ENCODE measurements at places on chromosomes 6 and 20. TPM values are rescaled to one million over a fixed set of nuclear protein-coding genes. Genes with fewer than 3 reads are reported as not detected.

Gene PM20D2
- total RNA-seq: 13.8 TPM

Gene ADGRG6
- total RNA-seq: 17.6 TPM

DNA sequence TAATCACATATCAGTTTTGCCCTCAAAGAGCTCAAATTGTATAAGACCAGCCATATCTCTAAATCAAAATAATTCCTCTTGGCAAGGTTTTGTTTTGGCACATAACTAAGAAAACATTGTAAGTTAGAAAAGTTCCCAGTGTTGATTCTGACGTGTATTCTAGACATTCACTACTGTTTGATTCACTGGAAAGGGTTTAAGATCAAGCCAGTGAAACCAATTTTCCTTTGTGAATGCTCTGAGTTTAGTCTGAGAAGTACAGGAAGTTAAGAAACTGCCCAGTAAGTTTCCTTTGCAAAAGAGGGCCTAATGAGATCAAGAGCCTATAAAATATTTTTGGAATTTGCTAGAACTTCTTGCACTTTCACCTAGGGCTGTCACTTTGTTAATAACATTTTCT is 143.0 kb downstream of the FNDC1 start:
- no peak for DNase-seq

GRCh38 chr6:83974409-83975050 is 59.0 kb upstream of the MRAP2 start:
- no peak for DNase-seq

- no peak for DNase-seq
Measured at GRCh38 chr20:1569415-1569881, 11.9 kb upstream of the SIRPD start.

DNA sequence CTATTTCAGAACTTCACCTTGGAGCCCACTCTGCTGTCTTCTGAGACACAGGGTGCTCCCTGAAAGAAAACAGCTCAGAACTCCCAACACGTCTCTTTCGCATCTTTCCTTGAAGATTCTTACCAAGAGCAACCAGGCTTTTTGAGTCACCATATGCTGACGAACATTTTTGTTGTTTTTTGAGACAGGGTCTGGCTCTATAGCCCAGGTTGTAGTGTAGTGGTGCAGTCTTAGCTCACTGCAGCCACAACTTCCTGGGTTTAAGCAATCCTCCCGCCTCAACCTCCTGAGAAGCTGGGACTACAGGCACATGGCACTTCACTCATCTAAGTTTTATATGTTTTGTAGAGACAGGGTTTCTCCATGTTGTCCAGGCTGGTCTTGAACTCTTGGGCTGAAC is 68.5 kb downstream of the TRMT11 start:
- no peak for DNase-seq

DNA sequence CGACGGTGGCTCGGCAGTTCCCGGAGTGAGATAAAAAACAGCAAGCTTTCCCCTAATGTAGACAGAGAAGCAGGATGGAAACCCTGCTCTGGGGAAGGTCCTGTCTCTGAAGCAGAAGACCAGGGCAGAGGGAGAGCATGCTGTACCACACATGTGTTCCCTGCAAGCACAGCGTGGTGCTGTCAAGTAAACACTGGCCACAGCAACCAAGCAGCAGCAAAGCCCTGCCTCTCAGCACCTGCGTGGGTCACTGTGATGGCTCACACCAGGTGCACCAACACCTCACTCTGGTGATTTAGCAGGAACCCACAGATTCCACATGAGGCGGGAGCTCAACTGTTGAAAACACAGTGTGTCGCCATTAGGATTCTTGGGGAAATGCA is 65.2 kb upstream of the TXNDC5 start:
- DNase-seq: peak; percentile 29

GRCh38 chr6:151325075-151326050 is 66.0 kb downstream of the ZBTB2 start:
- DNase-seq: peak; percentile 58

- DNase-seq: no peak
Measured at GRCh38 chr20:50198180-50198666, 7.6 kb downstream of the CEBPB start.

DNA sequence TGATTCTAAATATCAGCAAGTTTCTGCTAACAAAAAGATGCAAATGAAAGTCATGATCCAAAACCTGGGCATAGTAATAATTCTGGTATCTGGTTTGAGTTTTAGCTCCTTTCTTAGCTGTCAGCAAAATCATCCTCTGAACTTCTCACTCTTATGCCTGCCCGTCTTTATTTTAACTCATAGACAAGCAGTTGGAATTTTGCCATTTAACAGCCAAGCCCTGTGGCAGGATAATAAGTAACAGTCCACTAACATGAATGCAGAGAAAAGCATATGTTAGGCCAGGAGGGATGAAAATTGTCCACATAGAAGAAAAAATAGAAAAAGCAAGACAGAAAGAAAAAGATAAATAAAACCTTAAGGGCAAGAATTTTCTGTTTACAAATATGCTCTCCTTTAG is 170.0 kb upstream of the LAMA2 start:
- DNase-seq: no peak

Gene ANKRD66
- total RNA-seq: not detected

Gene RGS17
- total RNA-seq: 0.43 TPM

GRCh38 chr6:12419631-12420272 is 129.6 kb downstream of the EDN1 start:
- DNase-seq: no peak

Gene KIAA1586
- 14.1 TPM for total RNA-seq

GRCh38 chr20:2705931-2706645 is 13.5 kb downstream of the EBF4 start:
- DNase-seq: no peak
